Ovary (tissue), 10 donors: ENCODE measurements at places on chromosomes 2 and 18. TPM values are rescaled to one million over a fixed set of nuclear protein-coding genes. Genes with fewer than 3 reads are reported as not detected.

DNA sequence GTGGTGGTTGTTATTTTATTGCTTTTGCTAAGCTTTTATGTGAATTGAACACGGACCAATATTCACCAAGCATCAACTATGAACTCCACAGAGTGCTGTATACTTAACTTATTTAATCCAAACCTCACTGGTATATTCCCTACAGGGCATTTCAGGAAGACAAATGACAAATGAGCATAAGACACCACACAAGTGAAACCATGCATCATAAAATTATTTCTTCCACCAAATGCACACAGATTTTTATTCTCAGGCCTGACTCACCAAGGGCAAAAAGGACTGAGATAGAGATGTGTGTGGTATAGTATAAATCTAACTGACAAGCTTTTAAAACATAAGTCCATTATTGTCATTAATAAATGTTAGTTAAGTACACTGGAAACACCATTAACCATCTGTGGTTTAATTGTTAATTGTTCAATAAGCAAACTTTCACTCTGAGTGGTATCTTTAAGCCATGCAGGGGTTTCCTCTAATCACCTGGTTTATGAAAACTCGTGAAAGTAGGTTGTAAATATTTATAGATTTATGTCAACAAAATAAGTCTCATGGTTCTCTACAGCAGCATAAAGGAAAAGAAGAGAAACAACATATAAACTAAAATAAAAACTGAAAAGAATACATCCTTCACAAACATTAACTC lies 77.6 kb upstream of the CRIM1 start:
- DNase-seq = no peak

- no peak for DNase-seq
Observed at GRCh38 chr2:127101756-127102477, 5.0 kb downstream of the BIN1 start.

PPP1R1C gene
- polyA plus RNA-seq = 0.10 TPM

UGT1A5 gene
- not detected for polyA plus RNA-seq

GRCh38 chr2:110679337-110679707 lies 1.5 kb upstream of the BUB1 start:
- DNase-seq = peak; percentile 58

- DNase-seq = no peak
Observed at GRCh38 chr2:30620102-30620501, 173.1 kb downstream of the LCLAT1 start.

- DNase-seq = no peak
Observed at GRCh38 chr18:3710712-3711301, 260.8 kb downstream of the TGIF1 start.

CPO gene
- polyA plus RNA-seq = 0.17 TPM

DNA sequence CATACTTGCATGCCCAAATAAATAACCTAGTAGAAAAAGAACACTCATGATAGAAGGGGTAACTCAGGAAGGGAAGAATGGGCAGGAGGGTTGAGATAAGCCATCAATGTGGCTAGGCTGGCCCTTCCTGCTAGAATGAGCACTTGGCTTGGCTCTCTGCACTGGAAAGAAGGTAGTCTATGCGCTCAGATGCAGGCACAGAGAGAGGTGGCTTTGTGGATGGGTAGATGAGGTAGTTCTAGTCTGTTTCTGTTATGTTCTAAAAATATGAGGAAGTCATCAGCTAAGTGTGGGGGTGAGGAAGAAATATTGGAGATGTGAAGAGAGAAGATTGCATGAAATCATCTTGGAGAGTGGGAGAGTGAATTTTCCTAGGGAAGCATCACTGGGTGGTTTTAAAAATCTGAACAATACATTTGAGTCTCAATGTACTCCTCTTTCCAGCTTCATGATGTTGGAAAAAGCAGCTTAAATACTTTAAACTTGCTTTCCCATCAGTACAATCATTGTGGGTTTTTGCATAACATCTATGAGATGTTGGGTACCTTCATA lies 357.1 kb downstream of the CNTNAP5 start:
- DNase-seq = no peak

- DNase-seq = no peak
Observed at GRCh38 chr18:78757014-78757413, 222.6 kb upstream of the SALL3 start.

KLHL41 gene
- polyA plus RNA-seq = 0.78 TPM

ZNF804A gene
- 0.28 TPM for polyA plus RNA-seq

IL36B gene
- not detected for polyA plus RNA-seq

G6PC2 gene
- polyA plus RNA-seq = not detected

DNA sequence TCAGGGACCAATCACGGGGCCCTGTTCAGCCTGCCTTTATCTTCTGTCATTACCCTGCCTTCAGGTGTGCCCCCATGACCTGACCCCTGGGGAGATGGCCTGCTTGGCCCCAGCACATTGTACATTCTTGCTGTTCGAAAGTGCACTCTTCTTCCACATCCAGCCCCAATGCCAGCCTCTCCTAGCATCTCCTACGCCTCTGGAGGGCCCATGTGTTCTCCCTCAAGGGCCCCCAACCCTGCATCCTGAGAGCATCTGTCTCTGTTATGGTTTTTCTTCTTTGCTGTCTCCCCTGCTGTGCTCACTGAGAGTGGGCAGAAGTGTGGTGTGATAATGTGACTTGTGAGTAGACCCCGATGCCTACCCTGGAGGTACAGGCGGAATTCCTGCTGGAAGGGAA lies 41.5 kb upstream of the OTOS start:
- DNase-seq = peak; percentile 9

PAIP2B gene
- polyA plus RNA-seq = 9.0 TPM

PPIG gene
- polyA plus RNA-seq = 29.3 TPM

ADAM23 gene
- polyA plus RNA-seq = 18.8 TPM

DNA sequence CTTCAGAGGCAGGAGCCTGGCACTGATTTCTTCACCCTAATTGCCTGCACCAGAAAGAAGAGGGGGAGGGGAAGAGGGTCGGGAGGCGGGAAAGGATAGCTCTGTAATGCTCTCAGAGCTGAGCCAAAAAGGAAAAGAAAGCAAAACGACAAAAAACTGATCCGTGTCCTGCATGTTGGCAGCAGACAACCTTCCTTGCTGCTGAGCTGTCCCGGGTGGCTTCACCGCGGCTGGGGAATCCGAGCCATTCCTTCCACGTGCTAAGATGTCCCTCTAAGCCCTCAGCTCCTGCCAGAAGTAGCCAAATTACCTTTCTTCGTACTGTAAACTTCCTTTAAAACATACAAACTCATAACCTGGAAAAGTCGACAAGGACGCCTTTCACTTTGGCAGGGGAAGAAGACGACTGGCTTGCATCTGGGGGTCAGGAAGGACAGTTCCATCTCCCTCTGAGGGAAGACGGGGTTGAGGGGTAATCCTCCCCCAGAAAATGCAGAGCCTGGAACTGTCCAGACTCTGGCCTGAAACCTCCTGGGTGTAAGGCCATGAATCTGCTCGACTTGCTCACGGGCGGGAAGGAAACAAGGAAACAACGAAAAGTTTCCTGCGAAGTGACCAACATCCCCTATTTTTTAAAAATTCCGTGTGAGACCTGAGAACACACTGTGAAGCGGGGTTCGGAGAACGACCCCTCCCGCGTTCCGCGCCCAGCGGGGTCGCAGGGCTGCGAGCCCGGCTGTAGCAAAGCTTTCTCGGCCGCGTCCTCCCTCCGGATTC lies 7.7 kb downstream of the OTX1 start:
- peak; percentile 22 for DNase-seq

- DNase-seq = peak; percentile 13
Observed at GRCh38 chr2:111117598-111118480, 2.9 kb upstream of the BCL2L11 start.

DNA sequence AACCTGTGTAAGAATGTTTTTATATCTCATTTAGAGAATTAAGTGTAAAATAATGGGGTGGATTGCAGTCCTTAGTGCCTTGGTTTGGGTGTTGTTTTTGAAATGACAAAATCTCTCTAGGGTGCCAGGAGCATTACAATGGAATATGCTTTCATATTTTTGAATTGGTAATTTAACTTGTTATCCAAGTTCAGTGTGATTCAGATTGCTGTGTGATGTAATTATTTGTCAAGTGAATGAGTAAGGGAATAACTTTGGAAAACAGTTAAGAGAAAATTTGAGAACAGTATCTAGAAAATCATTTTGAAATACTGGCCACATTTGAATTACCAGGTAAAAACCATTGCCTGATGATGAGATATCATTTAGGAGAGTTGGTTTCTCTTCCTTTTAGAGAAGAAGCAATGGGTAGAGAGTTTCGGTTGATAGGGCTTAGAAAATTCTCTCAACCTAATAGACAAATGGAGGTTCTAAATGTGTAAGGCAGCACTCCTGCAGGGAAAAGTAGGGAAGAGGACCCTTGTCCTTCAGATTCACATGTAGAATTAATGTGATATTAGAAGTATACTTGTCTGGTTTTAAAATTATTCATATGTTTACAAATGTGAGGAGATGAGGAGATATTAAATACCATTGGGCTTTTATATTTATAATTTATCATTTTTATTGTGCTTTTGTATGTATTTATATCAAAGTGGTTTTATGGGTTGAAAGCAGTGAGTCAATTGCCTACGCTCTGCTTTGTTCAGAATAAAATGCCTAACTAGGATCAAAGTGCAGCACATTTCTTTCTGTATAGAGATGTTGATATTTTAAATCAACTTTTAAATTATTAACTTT lies 124.8 kb downstream of the PHLPP1 start:
- DNase-seq = no peak

DNA sequence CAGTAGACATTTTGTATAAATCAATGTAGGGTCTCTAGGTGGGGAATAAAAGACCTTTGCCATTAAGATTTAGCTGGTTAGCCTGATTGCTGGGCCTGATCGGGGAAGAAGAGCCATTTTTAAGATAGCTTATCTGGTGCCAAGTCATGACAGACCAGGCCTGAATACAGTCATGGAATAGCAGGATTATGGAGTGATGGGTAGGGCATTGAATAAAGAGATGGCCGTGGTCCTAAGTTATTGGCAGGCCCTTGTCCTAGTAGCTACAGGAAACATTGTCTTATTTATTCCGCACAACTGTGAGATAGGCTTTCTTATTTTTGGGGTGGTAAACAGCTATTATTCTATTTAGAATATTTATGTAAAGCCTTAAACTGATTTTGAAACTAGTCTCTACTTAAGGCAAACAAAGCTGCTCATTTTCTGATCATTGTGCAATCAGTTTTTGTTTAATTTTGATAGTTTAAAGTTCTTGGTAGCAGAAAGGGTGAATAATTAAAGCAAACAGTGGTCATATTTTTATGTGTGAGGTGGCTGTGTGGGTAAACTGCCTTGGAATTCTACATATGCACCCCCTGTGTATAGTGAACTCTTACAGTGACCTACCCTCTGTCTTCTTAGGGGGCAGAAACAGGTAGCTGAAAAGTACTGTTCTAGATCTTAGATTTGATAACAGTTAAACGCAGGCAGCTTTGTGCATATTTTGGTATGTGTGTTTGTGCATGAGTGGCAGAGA lies 22.6 kb downstream of the ZNF236 start:
- no peak for DNase-seq

KATNAL2 gene
- polyA plus RNA-seq = 4.3 TPM

ABHD1 gene
- polyA plus RNA-seq = 0.86 TPM

FSHR gene
- 4.0 TPM for polyA plus RNA-seq

SLC14A1 gene
- polyA plus RNA-seq = 0.24 TPM

RAB17 gene
- 0.38 TPM for polyA plus RNA-seq

DNA sequence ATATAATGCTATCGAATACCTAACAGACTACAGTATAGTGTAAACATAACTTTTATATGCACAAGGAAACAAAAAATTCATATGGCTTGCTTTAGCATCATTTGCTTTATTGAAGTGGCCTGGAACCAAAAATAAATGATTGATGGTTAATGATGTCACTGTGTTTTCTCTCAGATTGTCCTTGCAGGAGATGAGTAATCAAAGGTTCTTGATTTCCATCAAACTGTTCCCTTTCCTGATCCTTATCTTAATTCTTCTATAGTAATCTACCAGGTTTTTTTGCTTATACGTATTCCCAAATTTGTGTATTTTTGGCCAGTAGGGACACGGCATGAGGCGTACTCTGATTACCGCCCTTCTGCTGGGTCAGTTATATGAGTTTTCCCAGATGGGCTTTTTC lies 104.9 kb upstream of the CXCR4 start:
- DNase-seq = no peak

DNA sequence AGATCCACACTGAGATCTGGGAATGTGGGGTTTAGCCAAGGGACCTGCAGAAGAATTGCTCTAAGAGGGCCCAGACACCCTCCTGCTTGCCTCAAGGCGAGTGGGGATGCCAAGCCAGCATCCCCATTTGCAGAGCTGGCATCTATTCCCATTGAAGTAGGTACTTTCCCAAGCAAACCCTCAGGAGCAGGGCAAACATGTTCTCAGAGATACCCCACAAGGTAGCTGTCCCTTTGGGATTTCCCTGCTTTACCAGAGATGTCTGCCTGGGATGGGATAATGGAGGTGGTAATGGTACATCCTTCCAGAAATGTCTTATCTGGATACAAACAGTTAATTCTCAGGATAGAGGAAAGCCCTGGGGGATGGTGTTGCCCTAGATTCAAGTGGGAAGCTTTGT lies 51.2 kb downstream of the GYPC start:
- no peak for DNase-seq

CXCR4 gene
- 8.9 TPM for polyA plus RNA-seq

GRCh38 chr2:123928358-123928757 lies 96.7 kb upstream of the CNTNAP5 start:
- DNase-seq = no peak

DNA sequence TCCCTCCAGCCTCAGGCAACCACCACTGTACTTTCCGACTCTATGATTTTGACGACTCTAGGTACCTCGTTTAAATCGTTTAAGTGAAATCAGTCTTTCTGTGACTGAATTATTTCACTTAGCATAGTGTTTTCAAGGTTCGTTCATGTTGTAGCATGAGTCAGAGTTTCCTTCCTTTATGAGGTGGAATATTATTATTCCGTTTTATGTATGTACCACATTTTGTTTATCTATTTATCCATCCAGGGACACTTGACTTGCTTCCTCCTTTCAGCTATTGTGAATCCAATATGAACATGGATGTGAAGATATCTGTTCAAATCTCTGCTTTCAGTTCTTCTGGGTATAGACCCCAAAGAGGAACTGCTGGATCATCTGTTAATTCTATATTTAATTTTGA lies 19.1 kb downstream of the IL1R2 start:
- DNase-seq = no peak
